NCI-H187 (cell line): ENCODE measurements at places on chromosomes 2 and 18.

- no peak for DNase-seq
Measured at GRCh38 chr2:203413796-203414195, 85.6 kb downstream of the ABI2 start.

DNA sequence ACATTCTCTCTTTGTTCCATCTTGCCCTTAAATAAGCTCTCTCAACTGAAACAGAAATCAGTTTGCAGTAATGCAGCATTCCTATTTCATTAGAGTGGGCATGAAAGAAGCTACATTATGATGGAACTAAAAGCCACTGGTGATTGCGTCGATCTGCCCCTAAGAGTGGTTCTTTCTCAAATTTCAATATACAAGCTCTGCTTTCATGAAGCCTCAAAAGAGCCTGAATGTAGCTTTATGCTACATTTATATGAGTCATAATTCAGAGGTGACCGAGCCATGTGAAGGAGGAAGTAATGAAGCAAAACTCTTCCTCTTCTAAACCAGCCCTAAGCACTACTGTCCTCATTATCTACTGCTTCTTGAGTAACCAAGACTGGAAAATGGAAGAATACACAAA lies 64.8 kb upstream of the CYTIP start:
- DNase-seq, result no peak

GRCh38 chr2:219362524-219363164 lies 25.1 kb downstream of the DNPEP start:
- DNase-seq, result no peak

DNA sequence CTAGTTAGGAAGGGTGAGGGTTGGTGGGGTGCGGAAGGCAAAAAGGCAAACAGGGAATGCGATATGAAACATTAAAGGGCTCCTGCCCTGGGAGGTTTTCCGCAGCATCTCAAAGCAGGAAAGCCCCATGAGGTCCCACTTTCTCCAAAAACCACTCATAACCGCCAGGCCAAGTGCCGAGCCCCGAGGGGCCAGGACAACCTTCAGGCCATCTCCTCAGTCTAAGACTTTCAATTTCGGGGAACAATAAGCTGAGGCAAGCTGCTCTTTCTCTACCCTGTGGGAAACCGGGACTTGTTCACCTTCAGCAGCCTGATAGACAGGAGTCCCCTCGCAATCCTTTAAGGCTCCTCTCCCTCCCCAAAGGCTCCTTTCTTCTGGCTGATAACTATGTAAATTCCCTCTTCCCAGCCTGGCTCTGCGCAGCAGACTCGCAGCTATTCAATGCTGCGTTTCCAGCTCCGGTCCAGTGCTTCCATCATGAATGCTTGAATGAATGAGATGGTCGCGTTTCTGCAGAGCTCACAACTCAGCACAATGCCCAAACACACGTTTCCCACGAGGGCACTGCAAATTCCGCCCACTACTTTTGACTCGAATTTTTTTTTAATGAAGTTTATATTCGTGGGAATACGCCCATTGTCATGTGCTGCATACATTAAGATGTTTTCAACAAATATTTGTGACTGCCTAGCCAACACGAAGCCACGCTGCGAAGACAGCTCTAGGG lies 1.4 kb downstream of the LAMA1 start:
- no peak for DNase-seq

DNA sequence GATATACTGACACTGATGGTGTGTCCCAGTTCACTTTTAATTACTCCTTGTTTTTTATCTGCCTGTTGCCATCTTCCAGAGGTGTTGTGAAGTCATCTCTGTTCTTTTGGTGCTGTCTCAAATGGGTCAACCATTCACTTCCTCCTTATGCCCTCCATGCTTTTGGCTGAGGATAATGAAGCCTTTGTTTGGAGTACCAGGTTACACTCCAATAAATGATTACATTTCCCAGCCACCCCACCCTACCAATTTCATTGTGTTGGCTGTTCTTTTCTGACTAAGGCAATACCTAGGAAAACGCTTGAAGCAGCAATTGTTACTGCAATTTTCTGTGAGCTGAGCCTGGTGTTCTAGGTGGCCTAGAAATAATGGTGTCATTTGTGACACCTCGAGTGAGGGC lies 29.8 kb upstream of the ACTG2 start:
- no peak for DNase-seq

DNA sequence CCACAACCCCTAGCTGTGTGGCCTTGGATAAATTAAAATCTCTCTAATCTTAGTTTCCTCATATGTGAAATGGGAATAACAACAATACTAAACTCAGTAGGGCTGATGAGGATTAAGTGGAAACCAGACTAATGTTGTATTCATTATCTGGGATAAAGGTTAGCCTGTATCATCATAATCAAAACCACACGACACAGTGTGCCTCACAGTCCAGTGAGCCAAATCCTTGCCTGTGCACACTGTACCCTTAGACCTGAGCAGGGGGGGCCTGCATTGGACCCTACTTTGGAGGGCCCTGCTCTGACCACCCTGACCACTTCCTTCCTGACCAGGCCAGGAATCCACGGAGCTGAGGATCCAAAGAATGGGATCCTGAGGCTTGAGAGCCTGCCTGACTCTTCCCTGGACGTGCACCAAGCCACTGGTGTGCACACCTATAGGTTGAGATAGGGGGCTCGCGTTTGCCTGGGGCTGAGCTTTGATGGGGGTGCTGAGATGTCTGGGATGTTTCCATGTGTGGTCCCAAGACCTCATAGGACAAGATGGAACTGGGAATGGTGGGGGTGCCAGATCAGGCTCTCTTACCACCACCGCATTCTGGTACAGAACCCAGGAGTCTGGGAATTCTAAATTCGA lies 69.7 kb downstream of the TGOLN2 start:
- DNase-seq, result no peak

GRCh38 chr2:119234021-119235019 lies 10.7 kb downstream of the STEAP3 start:
- no peak for DNase-seq

- DNase-seq, result no peak
Measured at GRCh38 chr2:39894082-39894481, 115.0 kb upstream of the THUMPD2 start.

- no peak for DNase-seq
Measured at GRCh38 chr18:43868497-43868995, 591.3 kb upstream of the SYT4 start.

- DNase-seq, result no peak
Measured at GRCh38 chr2:9799011-9799596, 44.2 kb upstream of the TAF1B start.

DNA sequence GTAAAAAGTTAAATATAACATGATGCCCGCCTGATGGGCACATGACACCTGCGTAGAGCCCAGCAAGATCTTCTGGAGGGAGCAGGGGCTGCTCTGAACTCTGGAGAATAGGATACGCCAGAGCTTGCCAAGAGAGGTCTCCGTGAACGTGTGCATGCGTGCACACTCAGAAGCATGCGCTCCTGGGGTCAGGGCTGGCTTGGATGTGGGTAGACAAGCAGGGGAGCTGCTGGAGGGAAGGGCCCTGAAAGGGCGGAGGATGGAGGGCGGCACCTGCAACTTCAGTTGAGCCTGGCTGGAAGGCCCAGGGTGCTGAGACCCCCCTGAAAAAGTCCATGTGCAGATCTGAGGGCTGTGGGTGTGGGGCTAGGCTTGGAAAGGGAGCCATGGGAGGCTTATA lies 828.4 kb upstream of the SALL3 start:
- no peak for DNase-seq

- no peak for DNase-seq
Measured at GRCh38 chr2:222351035-222351434, 52.2 kb upstream of the PAX3 start.

GRCh38 chr2:84925724-84926376 lies 20.4 kb downstream of the TMSB10 start:
- DNase-seq, result peak; percentile 56

- DNase-seq, result peak; percentile 15
Measured at GRCh38 chr2:62334009-62334408, 138.1 kb downstream of the B3GNT2 start.

DNA sequence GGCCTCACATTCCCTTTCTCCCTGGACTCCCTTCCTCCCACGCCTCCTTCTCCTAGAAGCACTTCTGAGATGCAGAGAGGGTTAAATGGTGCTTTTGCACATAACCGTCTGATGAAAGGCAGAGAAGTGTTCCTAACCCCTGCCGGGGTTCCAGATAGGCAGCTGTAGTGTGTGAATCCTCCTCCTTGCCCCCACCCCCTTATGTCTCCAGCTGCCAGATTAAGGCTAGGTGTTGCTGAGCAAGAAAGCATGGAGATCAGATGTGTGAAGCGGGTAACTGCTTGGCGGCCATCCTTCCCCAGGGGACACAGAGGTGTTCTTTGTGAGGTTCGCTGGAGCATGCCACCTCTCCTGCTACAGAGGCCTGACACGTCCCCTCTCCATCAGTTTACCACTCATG lies 88.3 kb downstream of the NRP2 start:
- no peak for DNase-seq

DNA sequence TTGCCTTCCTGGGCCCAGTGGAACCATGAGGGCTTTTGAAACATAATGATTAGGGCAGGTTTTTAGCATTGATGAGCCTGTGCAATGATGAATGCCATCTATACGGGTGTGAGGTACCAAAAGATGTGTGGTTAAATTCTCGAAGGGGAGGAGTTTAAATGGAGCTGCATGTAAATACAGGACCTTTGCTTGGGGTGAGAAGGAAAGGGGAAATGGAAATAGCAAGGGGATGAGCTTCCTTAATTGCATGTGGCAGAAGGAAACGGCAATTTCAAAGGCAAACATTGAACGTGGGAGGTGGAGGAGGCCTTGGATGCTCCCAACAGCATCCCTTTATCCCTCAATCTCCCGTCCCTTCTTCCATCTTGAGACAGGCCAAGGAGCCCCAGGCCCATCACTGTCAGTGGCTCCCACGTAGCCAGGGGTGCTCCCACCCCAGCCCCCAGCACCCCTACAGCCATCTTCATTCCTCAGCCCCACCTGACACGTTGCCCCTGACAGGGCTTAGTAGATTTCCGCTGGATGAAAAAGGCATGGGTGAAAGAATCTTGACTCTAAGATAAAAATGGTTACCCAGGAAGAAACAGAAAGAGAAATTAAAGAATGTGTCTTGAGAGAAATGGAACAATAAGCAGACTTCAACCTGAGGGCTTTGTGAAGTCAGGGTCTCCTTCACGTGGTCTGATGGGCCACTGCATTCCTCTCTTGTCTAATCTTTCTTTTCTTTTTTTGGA lies 32.5 kb downstream of the INPP5D start:
- no peak for DNase-seq

GRCh38 chr2:127642706-127643438 lies 3.1 kb upstream of the GPR17 start:
- no peak for DNase-seq
